A549 treated with dexamethasone at 1 μM for 4 hours (cell line): ENCODE measurements at places on chromosomes 1 and 21. TPM values are rescaled to one million over a fixed set of nuclear protein-coding genes. Genes with fewer than 3 reads are reported as not detected.

C1orf141 gene
- total RNA-seq: not detected in 5 replicates

SFT2D2 gene
- total RNA-seq: 16.0 to 19.9 TPM (median 17.3 TPM) in 5 replicates

CNR2 gene
- total RNA-seq: 0.02 TPM in 1 of 5 replicates, not detected in the others

LCE1E gene
- not detected in 5 replicates for total RNA-seq

RNU1-1 gene
- total RNA-seq: 10.6 TPM in 1 of 5 replicates, not detected in the others

NBPF6 gene
- total RNA-seq: not detected in 5 replicates

CDCP2 gene
- total RNA-seq: not detected in 5 replicates

ATP1A4 gene
- not detected in 5 replicates for total RNA-seq

FAM151A gene
- total RNA-seq: 0.14 to 0.43 TPM (median 0.29 TPM) in 5 replicates

FLG2 gene
- not detected in 5 replicates for total RNA-seq

CELA2A gene
- not detected in 5 replicates for total RNA-seq

IQGAP3 gene
- total RNA-seq: 9.2 to 20.0 TPM (median 17.9 TPM) in 5 replicates
